H1 (cell line): ENCODE measurements at places on chromosomes 6 and 20. TPM values are rescaled to one million over a fixed set of nuclear protein-coding genes. Genes with fewer than 3 reads are reported as not detected.
A peak's percentile ranks its signal among the peaks of the same experiment; 100 is the strongest.

Gene C6orf52
- 1.1 and 1.5 TPM in 2 replicates for total RNA-seq

- peak; percentile 81 for DNase-seq
Observed at GRCh38 chr6:36139431-36139830, 9.1 kb downstream of the MAPK13 start.

- DNase-seq, result no peak
Observed at GRCh38 chr20:20297181-20297580, 70.7 kb upstream of the INSM1 start.

DNA sequence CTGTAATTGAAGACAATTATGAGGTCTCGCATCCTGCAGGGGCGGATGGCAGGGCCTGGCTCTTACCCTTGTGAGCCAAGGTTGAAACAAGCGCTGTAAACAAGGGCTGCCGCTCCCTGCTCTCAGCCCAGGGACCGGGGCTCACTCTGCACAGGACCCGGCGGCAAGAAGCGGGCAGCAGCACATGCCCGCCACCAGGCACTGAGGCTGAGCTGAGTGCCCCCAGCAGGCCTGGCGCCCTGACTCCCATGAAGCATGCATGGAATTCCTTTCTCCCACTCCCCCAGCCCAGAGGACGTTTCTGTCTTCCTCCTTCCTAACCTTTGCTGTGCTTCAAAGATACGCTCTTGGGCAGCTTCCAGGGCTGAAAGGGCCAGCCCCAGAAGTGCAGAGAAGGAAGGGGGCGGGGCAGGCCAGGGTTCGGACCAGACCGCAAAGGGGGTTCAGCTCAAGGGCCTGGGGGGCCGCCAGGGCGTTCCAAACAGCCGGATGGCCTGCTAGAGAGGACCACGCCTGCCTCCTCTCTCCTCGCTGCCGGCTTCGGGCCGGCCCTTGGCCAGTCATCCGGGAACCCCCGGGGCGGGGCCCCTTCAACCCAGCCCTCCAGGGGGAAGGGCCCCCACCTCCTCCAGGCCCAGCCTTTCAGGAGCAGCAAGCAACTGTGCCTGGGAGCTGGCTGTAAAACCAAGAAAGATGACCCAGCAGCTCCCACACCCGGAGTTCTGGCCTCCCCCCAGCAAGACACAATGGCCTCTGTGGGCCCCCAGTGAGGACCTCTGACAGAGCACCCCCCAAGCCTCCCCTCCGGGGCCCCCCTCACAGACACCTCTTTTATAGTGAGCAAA is 109.9 kb downstream of the NOL4L start:
- DNase-seq, result peak; percentile 65

Gene FHL5
- not detected in 2 replicates for total RNA-seq

Gene FRMD1
- not detected in 2 replicates for total RNA-seq

GRCh38 chr6:21634582-21634981 is 41.0 kb downstream of the SOX4 start:
- no peak for DNase-seq

- no peak for DNase-seq
Observed at GRCh38 chr6:47079638-47080037, 37.5 kb upstream of the ADGRF1 start.

GRCh38 chr20:19348582-19348981 is 136.1 kb downstream of the SLC24A3 start:
- DNase-seq, result no peak

DNA sequence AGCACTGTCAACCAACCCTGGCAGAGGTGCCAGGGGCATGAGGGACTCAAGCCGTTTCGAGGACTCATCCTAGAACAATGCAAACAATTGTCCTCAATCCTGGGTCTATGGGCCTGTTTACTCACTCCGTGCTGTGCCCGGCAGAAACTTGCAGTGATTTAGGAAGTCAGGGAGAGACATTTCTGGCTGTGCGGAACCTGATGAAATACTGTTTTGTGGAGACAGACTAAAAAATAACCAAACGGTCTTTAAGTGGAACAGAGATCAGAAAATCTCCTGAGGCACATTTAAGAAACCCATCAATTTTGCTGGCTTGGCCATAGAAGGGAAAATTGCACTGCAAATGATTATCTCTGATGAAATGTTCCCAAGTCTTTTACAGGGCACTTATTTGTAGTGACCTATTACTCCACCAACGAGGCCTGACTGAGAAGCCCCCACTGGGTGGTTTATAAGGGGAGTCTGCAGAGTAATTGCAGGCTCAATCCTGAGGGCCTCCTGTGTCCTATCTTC is 79.8 kb upstream of the KCNK16 start:
- no peak for DNase-seq

DNA sequence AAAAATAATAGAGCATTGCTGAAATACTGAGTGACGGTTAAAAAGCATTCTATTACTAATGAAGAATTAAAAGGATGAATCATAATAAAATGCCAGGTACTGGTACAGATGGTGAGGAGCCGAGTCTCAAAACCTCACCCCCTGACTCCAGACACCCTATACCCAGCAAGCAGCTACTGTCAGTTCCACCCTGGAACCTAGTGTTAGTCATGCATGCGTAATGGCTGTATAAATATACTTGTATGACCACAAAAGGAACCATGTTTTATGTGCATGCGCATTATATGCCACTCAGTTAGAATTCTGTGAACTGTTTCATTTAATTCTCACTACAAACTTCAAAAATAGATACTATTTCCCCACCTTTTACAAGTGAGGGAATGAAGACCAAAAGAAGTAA is 568.7 kb upstream of the RNF217 start:
- no peak for DNase-seq

Gene SPATS1
- total RNA-seq, result not detected in 2 replicates

DNA sequence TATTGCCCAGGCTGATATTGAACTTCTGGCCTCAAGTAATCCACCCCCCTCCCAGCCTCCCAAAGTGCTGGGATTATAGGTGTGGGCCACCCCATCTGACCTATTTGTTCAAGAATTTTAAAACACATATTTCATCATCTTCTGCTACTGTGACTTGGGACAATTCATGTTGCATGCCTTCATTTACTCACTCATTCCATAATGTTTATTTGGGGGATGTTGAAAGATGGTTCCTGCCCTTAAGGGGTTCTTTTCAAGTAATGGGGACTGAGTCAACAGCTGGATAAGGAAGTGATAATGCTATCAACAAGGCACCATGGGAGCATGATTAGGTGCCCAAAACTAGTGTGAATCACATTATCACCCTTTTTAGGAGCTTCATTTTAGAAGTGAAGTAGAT is 62.0 kb downstream of the CRYBG1 start:
- DNase-seq, result no peak

- DNase-seq, result no peak
Observed at GRCh38 chr6:127912914-127913313, 12.1 kb upstream of the THEMIS start.

GRCh38 chr6:129331450-129332138 is 378.4 kb downstream of the ARHGAP18 start:
- DNase-seq, result no peak

DNA sequence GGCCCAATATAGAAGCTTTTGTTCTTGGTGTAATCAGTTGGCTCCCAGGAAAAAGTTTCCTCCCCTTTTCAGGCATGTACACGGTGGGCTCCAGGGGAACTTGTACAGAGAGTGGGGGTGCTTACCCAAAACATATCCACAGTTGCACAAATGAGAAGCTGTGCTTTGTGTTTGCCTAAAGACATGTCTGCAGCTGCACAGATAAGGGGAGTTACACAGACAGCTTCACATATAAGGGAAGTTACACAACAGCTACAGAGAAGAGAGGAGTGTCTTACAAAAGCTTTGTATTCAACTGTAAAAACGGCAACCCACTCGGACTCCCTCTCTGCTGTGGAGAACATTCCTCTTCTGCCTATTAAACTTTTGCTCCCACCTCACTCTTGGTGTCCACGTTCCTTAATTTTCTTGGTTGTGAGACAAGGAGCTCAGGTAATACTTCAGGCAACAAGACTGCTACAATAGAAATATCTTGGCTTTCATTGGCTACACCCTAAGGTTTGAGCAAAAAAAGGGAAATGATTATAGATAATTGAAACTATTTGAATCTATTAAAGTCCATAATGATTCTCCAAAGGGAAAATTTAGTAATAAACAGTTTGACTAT is 7.4 kb upstream of the PNRC1 start:
- no peak for DNase-seq

Gene SRSF12
- 4.2 and 4.9 TPM in 2 replicates for total RNA-seq

DNA sequence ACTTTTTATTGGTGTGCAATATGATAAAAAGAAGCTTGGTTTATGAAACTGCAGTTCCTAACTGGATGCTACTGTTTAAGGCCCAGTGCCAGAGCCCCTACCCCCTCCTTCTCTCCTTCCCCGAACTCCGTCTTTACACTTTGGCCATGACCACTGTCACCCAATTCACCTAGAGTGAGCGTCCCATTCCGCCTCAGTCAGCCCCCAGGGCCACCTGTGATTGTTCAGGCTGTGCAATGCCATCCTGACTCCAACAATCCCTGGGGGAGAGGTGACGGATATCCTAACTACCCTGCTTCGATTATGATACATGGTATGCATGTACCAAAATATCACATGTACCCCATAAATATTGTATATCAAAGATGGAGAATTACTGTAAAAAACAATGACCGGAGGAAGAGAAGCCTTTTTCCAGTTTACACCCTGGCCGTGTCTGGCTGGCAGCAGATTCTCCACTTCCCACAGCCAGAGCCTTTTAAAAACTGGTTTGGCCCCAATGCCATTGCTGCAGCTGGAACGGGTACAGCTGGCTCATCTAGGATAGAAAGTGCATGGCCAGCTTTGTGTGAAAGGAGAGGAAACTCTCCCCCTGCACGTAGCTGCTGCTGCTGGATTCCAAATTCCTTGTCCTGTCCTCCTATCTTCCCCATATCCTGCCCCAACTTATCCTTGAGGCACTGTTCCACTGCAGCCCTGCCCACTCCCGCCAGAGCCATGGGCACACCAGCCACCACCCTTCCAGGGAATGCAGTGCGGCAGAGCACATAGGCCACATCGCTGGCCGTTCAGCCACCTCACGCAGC is 99.7 kb downstream of the JPH2 start:
- DNase-seq, result no peak

Gene OR14J1
- total RNA-seq, result not detected in 2 replicates

GRCh38 chr6:147531321-147531720 is 22.8 kb downstream of the SAMD5 start:
- DNase-seq, result no peak

Gene RAET1E
- not detected in 2 replicates for total RNA-seq

GRCh38 chr20:44858606-44859360 is 26.7 kb upstream of the YWHAB start:
- DNase-seq, result peak; percentile 41

Gene PSORS1C2
- total RNA-seq, result not detected in 2 replicates

DNA sequence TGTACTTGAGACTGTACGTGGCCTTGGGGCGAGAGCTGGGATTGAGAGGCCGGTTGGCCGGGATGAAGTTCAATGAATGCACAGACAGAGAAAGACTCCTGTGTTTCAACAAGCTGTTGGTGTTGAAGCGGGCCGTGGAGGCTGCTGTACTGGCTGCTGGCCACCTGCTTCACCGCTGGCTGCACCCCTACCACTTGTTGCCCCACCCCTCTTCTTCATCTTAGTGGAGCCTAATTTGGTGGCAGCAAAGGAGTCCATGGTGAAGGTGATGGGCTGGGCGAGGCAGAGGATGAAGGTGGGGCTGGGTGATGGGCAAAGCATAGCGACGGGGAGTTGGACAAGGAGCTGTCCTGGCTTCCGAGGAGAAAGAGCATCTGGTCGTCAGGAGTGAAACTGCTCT is 7.2 kb upstream of the ZSCAN9 start:
- no peak for DNase-seq

GRCh38 chr20:42435230-42435629 is 754.5 kb downstream of the PTPRT start:
- no peak for DNase-seq

- DNase-seq, result no peak
Observed at GRCh38 chr20:22260506-22260905, 323.9 kb downstream of the FOXA2 start.

DNA sequence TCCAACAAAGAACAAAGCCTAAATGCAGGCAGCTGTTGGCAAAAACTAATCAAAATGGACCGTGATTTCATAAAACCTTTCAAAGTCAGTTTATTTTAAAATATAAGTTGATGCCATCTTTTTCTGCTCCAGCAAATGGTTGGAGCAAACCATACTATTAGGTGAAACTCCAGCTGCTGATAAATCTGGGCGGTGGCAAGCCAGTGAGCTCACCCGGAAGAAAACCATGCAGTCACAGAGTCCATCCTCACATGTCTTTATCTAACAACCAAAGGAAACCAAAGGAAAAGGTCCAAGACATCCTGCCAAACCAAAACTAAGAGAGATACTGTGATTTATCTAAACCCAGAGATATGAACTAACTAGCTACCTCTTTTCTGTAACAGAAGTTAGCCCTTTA is 72.6 kb downstream of the HIVEP2 start:
- no peak for DNase-seq

DNA sequence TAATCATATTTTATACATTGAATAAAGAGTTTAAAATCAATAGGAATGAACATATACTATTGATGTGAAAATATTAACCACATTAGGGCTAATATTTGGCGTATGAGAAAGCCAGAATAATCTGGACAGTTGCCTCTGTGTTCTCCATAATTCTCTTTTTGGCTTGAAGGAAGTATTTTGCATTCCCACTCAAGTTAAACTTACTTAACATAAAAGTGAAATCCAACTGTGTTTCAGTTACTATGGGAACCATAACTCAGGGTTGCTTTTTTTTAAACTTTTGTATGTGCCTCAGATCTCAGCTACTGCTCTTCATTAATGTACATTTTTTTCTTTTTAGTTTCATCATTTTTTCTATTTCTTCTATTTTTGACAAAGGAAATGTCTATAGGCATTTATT is 479.8 kb downstream of the NKAIN2 start:
- no peak for DNase-seq

Gene MTHFD1L
- total RNA-seq, result 104 and 105 TPM in 2 replicates

- no peak for DNase-seq
Observed at GRCh38 chr6:144189351-144189750, 39.0 kb downstream of the STX11 start.

DNA sequence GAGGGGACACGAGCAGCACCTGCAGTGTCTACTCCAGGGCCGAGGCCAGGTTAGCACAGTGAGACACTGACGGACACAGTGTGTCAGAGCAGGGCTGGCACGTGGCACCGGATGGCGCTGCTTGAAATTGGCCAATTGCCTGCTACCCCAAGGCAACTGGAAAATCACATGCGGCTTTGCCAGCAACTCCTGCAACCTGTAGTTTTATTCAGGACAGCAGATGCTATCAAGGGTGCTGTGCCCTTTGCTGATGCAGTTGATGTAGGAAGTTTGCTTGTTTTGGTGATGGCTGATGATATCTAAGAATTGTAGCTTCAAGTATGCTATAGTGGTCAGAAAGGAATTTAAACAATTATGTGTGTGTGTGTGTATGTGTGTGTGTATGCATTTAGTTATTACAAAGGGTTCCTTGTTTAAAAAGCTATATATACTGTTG is 25.9 kb downstream of the RIN2 start:
- DNase-seq, result no peak

Gene BMP2
- 3.6 and 4.0 TPM in 2 replicates for total RNA-seq

GRCh38 chr6:166955865-166956443 is 396 bp downstream of the RNASET2 start:
- no peak for DNase-seq

Gene PTCRA
- total RNA-seq, result not detected in 2 replicates
